CD4-positive, alpha-beta memory T cell (primary cell): ENCODE measurements at places on chromosomes 7 and 10. TPM values are rescaled to one million over a fixed set of nuclear protein-coding genes. Genes with fewer than 3 reads are reported as not detected.

Gene VIPR2
- total RNA-seq: not detected

DNA sequence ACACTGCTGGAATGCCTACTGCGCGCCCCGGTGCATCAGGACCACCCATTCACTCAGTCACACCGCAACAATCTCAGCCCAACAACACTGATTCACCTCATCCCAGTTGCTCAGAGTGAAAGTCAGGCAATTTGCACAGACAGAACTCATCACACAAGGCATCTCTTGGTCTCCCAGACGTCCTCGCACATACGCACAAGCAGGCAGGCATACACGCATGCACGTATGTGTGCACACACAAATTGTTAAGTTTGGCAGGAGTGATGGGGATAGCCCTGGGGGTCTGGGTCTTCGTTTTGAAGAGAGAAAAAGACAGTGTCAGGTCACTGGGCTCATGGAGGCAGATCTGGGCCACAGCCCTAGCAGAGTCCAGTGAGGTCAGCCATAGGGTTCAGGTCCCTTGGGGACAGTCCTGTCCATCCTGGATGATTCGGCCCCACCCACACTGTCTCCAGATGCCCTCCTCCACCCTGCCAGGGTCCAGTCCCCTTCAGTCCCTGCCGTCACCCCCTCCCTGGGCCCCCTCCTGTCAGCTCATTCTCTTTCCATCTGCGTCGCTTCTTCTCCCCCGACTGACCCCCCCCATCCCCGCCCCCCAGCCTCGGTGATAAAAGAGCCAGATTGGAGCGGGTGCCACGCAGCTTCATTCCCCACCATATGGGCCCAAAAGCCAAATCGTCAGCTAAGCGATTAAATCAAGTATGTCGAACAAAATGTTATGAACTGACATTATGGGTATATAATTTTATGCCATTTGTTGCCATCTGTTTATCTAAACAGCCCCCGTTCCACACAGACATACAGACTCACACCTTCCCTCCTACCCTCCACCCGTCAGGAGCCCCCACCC is 48.5 kb upstream of the SLF2 start:
- H3K27me3 ChIP-seq: peaks cover 4% of the 10 kb centered on the region
- H3K4me1 ChIP-seq: no peaks in the 10 kb centered on the region
- no peak overlapping the region for H3K27ac ChIP-seq
- DNase-seq: no peak
- H3K36me3 ChIP-seq: no peaks in the 10 kb centered on the region
- no peak overlapping the region for H3K4me3 ChIP-seq

- no peaks in the 10 kb centered on the region for H3K36me3 ChIP-seq
- peaks cover 7% of the 10 kb centered on the region for H3K4me1 ChIP-seq
- H3K27ac ChIP-seq: no peak overlapping the region
- H3K4me3 ChIP-seq: no peak overlapping the region
- no peak for DNase-seq
These were observed 84.9 kb downstream of the CNOT4 start for GRCh38 chr7:135425036-135425435.

GRCh38 chr10:44366941-44367630 is 17.8 kb downstream of the CXCL12 start:
- no peak for DNase-seq
- no peaks in the 10 kb centered on the region for H3K27me3 ChIP-seq
- H3K27ac ChIP-seq: no peak overlapping the region
- no peaks in the 10 kb centered on the region for H3K36me3 ChIP-seq

Gene ZNF3
- 44.8 TPM for total RNA-seq

DNA sequence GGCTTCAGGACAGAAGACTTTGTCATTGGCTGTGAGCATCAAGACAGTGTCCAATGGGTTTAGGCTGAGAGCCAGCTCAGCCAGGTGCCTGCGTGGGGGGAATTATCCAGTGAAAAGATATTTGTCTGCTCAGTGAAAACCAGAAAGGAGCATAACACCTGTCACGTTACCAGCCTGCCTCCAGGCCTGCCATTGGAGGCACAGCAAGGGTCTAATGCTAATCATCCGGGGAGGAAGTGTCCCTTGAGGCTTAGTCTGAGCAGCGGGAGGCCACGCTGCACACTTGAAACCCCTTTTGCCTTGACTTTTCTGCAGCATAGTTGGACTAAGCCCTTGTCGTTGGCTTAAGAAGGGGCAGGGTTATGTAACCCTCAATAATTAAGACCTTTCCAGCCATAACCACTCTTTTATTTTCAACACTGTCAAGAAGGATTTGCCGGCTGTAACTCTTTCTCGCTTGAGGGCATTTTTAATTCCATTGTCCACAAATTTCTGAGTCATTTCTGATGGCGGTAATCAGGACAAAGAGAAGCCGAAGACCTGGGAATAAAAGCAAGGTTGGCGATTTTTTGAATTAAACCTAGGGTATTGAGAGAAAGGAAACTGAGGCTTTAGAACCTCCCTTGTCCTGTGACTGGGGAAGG is 639.6 kb upstream of the FOXK1 start:
- H3K27ac ChIP-seq: no peak overlapping the region
- no peaks in the 10 kb centered on the region for H3K27me3 ChIP-seq
- H3K4me1 ChIP-seq: no peaks in the 10 kb centered on the region
- no peaks in the 10 kb centered on the region for H3K36me3 ChIP-seq
- DNase-seq: no peak
- no peak overlapping the region for H3K4me3 ChIP-seq

DNA sequence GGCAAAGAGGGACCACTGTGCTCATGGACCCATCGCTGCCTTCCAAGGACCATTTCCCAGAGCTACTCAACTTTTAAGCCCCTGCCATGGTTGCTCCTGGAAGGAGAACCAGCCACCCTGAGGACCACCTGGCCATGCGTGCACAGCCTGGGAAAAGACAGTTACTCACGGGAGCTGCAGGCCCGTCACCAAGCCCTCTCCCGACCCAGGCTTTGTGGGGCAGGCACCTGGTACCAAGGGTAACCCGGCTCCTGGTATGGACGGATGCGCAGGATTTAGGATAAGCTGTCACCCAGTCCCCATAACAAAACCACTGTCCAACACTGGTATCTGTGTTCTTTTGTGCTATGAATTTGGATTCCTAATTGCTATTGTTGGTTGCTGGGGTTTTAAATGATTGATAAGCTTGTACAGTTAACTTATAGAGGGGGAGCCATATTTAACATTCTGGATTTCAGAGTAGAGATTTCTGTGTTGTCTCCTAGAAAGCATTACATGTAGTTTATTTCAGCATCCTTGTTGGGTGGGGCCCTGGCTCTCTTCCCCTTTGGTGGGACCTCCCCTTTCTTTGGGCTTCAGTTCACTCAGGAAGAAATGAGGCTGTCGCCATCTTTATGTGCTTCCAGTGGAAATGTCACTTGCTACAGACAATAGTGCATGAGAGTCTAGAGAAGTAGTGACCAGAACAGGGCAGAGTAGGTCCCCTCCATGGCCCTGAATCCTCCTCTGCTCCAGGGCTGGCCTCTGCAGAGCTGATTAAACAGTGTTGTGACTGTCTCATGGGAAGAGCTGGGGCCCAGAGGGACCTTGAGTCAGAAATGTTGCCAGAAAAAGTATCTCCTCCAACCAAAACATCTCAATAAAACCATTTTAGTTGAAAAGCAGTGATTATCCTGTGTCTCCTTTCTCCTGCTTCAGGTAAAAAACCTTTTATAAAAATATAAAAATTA is 19.4 kb downstream of the LAT2 start:
- DNase-seq: no peak
- no peak overlapping the region for H3K27ac ChIP-seq
- no peak overlapping the region for H3K4me3 ChIP-seq
- H3K4me1 ChIP-seq: no peaks in the 10 kb centered on the region
- H3K36me3 ChIP-seq: peaks cover 12% of the 10 kb centered on the region
- no peaks in the 10 kb centered on the region for H3K27me3 ChIP-seq

DNA sequence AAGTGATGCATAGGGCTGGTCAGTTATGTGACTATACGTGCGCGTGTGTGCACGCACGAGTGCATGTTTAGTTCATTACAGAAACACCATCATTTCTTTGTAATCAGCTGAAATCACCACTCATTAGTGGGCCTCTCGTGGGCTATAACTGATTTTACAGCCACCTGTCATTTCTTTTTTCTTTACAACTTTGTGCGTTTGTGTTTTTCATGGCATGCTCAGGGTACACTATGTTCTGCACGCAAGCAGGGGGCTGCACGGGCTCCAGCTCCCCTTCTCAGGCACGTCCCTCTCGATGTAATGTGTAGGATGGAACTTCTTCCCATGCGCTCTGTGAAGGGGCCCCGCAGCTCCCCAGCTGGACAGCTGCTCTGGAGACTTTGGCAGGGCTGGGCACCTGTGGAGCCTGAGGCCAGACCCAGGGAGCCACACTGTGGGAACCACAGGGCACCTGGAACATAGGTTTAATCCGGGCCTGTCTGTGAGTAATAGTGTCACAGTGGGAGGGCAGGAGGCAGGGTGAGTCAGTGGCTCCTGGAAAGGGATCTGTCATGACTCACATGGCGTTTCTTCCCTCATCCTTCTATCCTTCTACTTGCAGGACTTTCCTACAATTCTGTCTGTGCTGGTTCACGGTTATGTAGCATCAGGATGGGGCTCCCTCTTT is 4.9 kb downstream of the GCK start:
- no peaks in the 10 kb centered on the region for H3K36me3 ChIP-seq
- H3K27me3 ChIP-seq: no peaks in the 10 kb centered on the region
- no peak overlapping the region for H3K27ac ChIP-seq
- H3K4me3 ChIP-seq: no peak overlapping the region
- DNase-seq: no peak
- H3K4me1 ChIP-seq: no peaks in the 10 kb centered on the region

Gene CRHR2
- total RNA-seq: not detected

- H3K27ac ChIP-seq: no peak overlapping the region
- no peak for DNase-seq
- H3K4me1 ChIP-seq: peaks cover 44% of the 10 kb centered on the region
- no peaks in the 10 kb centered on the region for H3K36me3 ChIP-seq
- no peak overlapping the region for H3K4me3 ChIP-seq
These were observed 5.8 kb downstream of the FBH1 start for GRCh38 chr10:5895804-5896203.

Gene PRRT4
- 0.52 TPM for total RNA-seq

- no peaks in the 10 kb centered on the region for H3K27me3 ChIP-seq
- no peaks in the 10 kb centered on the region for H3K36me3 ChIP-seq
- peaks cover 12% of the 10 kb centered on the region for H3K4me1 ChIP-seq
- no peak overlapping the region for H3K27ac ChIP-seq
- no peak for DNase-seq
These were observed 97.7 kb downstream of the WDR37 start for GRCh38 chr10:1153805-1154351.

Gene PLXDC2
- 0.90 TPM for total RNA-seq

DNA sequence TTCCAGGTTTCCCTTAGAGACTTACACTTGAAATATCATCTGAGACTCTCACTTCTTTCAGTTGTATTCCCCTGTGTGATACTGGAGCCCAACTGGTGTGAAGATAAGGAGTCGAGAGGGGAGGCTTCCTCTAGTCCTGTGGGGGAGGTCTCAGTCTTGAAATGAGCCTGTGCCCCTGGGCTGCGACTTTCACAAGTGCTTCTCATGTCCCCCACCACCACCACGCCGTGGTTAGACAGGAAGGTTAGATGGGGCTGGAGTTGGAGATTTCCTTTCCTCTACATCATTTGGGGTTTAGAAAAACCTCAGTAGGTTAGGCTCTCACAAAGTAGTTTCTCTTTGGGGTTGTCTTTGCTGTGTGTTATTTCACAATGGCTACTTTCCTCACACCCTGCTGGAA is 25.6 kb upstream of the MKX start:
- H3K27me3 ChIP-seq: peaks cover 4% of the 10 kb centered on the region
- H3K4me3 ChIP-seq: no peak overlapping the region
- DNase-seq: no peak
- no peaks in the 10 kb centered on the region for H3K4me1 ChIP-seq
- no peaks in the 10 kb centered on the region for H3K36me3 ChIP-seq
